ENCODE measurements at places on chromosomes 2 and 18.

GRCh38 chr2:76307495-76307894 is 596.8 kb upstream of the GCFC2 start:
- no peak for DNase-seq
- H3K27ac ChIP-seq, result no peak overlapping the region
- H3K4me3 ChIP-seq, result no peak overlapping the region
- no peaks in the 10 kb centered on the region for H3K27me3 ChIP-seq
- H3K4me1 ChIP-seq, result no peaks in the 10 kb centered on the region

- no peaks in the 10 kb centered on the region for H3K4me1 ChIP-seq
- no peak overlapping the region for H3K27ac ChIP-seq
- H3K36me3 ChIP-seq, result peaks cover 4% of the 10 kb centered on the region
These were observed 77.5 kb upstream of the DAPL1 start for GRCh38 chr2:158717366-158718195.

DNA sequence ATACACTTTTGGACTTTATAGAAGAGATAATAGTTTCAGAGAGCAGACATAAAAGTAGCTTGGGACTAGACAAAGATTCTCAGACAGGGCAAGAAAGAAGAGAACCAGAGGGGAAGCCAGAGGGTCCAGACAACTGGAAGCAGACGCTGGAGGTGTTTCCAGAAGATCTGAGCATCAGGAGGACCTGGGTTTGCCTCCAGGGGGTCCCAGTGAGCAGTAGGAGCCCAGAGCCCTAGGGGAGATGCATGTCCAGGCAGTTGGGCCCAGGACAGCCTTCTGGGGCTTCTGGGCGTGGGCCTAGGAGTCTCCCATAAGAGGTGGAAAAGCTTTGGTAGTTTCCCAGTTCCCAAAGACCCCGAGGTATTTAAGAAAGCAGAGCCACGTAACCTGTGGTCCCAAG is 251.2 kb upstream of the ID2 start:
- H3K36me3 ChIP-seq, result peaks cover 2% of the 10 kb centered on the region
- H3K4me3 ChIP-seq, result no peak overlapping the region
- no peak overlapping the region for H3K27ac ChIP-seq
- no peak for DNase-seq
- peaks cover 10% of the 10 kb centered on the region for H3K27me3 ChIP-seq
- H3K4me1 ChIP-seq, result peaks cover 9% of the 10 kb centered on the region

- no peaks in the 10 kb centered on the region for H3K36me3 ChIP-seq
- no peak for DNase-seq
- H3K4me3 ChIP-seq, result no peak overlapping the region
- no peak overlapping the region for H3K27ac ChIP-seq
- peaks cover 3% of the 10 kb centered on the region for H3K27me3 ChIP-seq
These were observed 103.5 kb downstream of the ANTXR1 start for GRCh38 chr2:69116438-69116837.

- H3K4me3 ChIP-seq, result no peak overlapping the region
- H3K27ac ChIP-seq, result no peak overlapping the region
- no peaks in the 10 kb centered on the region for H3K27me3 ChIP-seq
These were observed 381.9 kb downstream of the PLCL1 start for GRCh38 chr2:198186257-198186656.

DNA sequence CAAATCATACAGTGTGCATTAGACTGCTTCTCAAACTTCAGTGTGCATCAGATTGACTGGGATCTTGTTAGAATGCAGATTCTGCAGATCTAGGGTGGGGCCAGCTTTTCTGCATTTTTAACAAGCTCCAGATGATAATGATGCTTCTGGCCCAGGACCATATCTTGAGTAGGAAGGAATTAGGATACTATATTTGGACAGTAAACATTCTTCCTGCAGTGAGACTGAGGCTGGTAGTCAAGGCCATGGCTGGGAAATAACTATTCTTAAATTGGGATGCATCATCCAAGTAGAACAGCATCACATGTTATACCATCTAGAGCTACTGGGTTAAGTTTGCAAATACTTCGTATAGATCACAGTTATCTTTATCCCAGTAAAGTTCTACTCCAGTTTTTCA is 28.4 kb upstream of the ARMC9 start:
- peaks cover 8% of the 10 kb centered on the region for H3K4me1 ChIP-seq
- H3K27me3 ChIP-seq, result no peaks in the 10 kb centered on the region
- H3K27ac ChIP-seq, result no peak overlapping the region
- DNase-seq, result no peak
- H3K4me3 ChIP-seq, result no peak overlapping the region

DNA sequence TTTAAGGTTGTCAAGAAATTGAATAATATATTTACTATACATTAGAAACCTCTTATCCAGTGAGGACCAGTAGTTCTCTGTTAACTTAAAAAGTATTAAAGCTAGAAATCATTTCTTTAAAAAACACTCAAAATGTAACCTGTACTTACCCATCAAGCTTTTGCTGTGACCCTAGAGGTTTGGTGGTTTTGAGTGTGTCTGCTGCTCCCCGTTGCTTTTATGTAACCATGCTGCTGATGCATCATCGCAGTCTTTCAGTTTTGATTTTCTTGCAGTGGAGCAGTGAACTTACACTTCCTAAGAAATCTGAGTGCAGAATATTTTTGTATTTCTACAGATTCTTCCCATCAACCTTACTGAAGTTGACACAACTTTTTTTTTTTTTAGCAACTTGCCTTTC is 34.2 kb downstream of the MRPS9 start:
- H3K36me3 ChIP-seq, result peaks cover 20% of the 10 kb centered on the region
- DNase-seq, result no peak
- peaks cover 5% of the 10 kb centered on the region for H3K4me1 ChIP-seq
- no peak overlapping the region for H3K27ac ChIP-seq
- no peak overlapping the region for H3K4me3 ChIP-seq

GRCh38 chr18:57813245-57813644 is 10.1 kb upstream of the ATP8B1 start:
- DNase-seq, result no peak
- no peaks in the 10 kb centered on the region for H3K4me1 ChIP-seq
- H3K4me3 ChIP-seq, result no peak overlapping the region

DNA sequence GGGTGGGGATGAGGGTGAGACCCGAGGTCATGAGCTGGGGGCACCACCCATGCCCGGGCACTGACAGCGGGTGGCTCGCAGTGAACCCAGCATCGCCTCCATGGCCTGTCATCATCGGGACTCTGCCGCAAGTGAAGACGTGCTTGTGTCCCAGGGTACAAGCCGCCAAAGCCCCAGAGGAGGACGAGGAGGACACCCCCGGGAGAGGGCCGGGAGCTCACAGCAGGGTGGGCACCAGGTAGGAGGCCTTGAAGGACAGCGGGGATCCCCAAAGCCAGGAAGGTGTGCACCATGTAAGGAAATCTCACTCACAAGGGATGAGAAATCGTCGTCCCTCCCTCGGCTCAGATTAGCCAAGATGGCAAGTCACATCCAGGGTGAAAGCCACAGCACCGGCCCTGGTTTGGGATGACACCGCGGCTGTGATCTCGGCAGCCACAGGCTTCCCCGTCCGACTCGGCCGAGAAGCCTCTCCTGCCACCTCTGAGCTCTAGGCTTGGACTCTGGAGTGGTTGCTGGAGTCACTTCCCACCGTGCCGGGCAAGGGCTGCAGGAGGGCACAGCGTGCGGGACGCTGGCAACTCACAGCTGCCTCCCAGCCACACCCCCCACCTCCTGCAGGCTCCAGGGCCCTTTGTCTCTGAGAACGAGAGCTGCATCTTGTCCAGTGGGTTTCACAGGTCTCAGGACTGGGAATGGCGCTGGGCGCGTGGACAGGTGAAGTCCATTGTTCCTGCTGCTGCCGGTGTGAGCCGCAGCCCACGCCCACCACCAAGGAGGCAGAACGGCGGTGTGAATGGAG is 81.6 kb upstream of the CTDP1 start:
- peaks cover 3% of the 10 kb centered on the region for H3K27me3 ChIP-seq
- H3K4me3 ChIP-seq, result no peak overlapping the region
- H3K4me1 ChIP-seq, result no peaks in the 10 kb centered on the region
- DNase-seq, result no peak
- H3K27ac ChIP-seq, result no peak overlapping the region

DNA sequence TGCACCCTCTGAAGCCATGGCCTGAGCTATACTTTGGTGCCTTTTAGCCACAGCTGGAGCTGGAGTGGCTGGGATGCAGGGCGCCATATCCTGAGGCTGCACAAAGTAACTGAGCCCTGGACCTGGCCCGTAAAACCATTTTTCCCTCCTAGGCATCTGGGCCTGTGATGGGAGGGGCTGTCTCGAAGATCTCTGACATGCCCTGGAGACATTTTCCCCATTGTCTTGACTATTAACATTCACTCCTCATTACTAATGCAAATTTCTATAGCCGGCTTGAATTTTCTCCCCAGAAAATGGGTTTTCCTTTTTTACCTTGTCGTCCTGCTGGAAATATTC is 15.4 kb downstream of the TAF1B start:
- no peak overlapping the region for H3K27ac ChIP-seq
- H3K4me1 ChIP-seq, result peaks cover 5% of the 10 kb centered on the region
- no peaks in the 10 kb centered on the region for H3K27me3 ChIP-seq
- H3K36me3 ChIP-seq, result peaks cover 44% of the 10 kb centered on the region
- DNase-seq, result no peak
- no peak overlapping the region for H3K4me3 ChIP-seq

DNA sequence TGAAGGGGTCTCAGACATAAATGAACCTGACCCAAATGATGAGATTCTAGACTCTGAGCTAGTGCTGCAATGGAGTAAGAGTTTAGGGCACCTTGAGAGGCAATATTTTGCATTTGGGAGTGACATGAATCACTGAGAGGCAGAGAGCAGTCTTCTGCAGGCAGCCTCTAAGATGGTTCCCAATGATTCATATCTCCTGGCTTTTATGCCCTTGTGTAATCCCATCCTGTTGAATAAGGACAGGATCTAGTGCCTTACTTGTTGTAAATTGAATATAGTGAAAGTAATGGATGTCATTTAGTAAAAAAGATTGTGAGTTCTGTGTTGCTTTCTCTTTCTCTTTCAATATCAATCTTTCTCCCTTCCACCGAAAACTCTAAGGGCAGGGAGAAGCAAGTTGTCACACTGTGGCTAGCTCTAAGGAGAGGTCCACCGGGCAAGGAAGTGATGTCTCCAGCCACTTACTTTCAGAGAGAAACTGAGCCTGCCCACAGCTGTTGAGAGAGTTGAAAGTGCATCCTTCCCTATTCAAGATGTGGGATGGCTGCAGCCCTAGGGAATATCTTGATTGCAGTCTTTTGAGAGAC is 144.7 kb downstream of the TRIB2 start:
- H3K36me3 ChIP-seq, result peaks cover 6% of the 10 kb centered on the region
- H3K27me3 ChIP-seq, result no peaks in the 10 kb centered on the region
- H3K4me1 ChIP-seq, result peaks cover 11% of the 10 kb centered on the region
- peak overlapping the region; percentile 17 for H3K4me3 ChIP-seq
- H3K27ac ChIP-seq, result no peak overlapping the region
- no peak for DNase-seq

DNA sequence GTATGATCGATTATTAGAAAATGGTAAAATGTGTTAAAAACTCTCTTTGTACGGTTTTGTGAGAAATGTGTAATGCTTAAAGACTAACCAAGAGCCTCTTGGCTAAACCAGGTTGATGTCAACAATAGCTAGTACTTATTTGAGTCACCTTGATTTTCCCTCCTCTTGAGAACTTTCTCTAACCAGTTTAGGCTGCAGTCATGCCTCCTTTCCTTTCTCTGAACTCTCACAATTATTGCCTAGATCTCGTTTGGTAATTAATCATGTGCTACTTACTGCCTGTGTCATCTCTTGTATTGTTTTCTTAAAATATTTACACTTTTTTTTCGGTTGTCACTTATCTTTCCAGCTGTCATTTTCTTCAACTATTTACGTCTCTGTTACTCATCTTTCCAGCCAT is 1.1 kb upstream of the EPC2 start:
- peaks cover 14% of the 10 kb centered on the region for H3K4me1 ChIP-seq
- no peaks in the 10 kb centered on the region for H3K36me3 ChIP-seq
- H3K27me3 ChIP-seq, result no peaks in the 10 kb centered on the region
- no peak overlapping the region for H3K27ac ChIP-seq

DNA sequence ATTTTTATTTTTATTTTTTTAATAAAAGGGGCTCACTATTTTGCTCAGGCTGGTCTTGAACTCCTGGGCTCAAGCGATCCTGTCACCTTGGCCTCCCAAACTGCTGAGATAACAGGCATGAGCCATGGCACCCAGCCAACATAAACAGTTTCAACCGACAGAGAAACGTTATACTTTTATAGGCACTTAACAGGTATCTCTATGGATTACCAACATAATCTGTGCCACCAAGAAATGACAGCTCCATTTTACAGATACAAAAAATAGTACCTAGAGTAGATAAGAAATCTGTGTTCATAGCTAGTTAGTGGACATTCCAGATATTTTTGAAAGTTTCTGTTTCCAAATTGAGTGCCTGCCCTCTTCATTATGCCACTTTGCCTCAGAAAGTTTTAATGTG is 1316.7 kb downstream of the LRP1B start:
- no peak overlapping the region for H3K27ac ChIP-seq
- DNase-seq, result no peak
- no peaks in the 10 kb centered on the region for H3K36me3 ChIP-seq
- H3K4me3 ChIP-seq, result no peak overlapping the region
- H3K27me3 ChIP-seq, result no peaks in the 10 kb centered on the region
- H3K4me1 ChIP-seq, result no peaks in the 10 kb centered on the region

DNA sequence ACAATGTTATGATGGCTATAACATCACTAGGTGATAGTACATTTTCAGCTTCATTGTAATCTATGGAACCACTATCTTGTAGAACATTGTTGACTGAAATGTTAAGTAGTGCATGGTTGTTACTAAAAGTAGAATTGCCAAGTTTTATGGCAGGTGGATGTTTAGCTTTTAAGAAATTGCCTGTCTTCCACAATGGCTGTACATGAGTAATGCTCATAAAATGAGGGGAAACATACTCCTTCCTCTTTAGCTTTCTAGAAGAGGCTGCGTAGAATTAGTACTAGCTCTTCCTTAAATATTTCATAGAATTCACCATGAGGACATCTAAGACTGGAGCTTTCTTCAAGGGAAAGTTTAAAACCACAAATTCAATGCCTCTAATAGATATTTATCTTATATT is 161.0 kb downstream of the TPGS2 start:
- no peak overlapping the region for H3K4me3 ChIP-seq
- peaks cover 6% of the 10 kb centered on the region for H3K27me3 ChIP-seq
- DNase-seq, result no peak
- no peak overlapping the region for H3K27ac ChIP-seq
- peaks cover under 1% of the 10 kb centered on the region for H3K4me1 ChIP-seq

- H3K36me3 ChIP-seq, result no peaks in the 10 kb centered on the region
- no peak overlapping the region for H3K27ac ChIP-seq
- H3K27me3 ChIP-seq, result peaks cover 1% of the 10 kb centered on the region
- DNase-seq, result no peak
- H3K4me1 ChIP-seq, result no peaks in the 10 kb centered on the region
These were observed 12.9 kb upstream of the GLI2 start for GRCh38 chr2:120722568-120723421.

DNA sequence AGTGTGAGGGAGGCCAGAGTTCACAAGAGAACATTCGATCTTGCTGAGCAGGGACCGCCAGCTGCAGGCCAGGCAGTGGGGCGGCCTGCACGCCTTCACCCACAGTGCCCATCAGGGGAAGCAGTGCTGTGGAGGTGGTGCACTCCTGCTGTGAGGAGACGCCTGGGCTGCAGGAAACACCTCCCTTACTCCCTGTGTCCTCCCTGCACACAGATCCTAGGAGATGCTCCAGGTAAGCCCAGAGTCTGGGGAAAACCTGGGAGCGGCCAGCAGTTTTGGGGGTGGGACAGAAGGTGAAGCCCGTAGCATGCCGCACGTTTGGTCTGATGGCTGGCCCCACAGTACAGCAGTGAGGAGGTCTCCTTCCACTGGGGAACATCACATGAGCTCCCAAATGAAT is 180.8 kb upstream of the RAB6C start:
- no peaks in the 10 kb centered on the region for H3K36me3 ChIP-seq
- no peak overlapping the region for H3K4me3 ChIP-seq
- peaks cover 16% of the 10 kb centered on the region for H3K27me3 ChIP-seq
- DNase-seq, result no peak
